NT2/D1 (cell line): ENCODE measurements at places on chromosomes 16 and 17.

- no peak for DNase-seq
Observed at GRCh38 chr17:77566566-77567138, 391.9 kb upstream of the TNRC6C start.

DNA sequence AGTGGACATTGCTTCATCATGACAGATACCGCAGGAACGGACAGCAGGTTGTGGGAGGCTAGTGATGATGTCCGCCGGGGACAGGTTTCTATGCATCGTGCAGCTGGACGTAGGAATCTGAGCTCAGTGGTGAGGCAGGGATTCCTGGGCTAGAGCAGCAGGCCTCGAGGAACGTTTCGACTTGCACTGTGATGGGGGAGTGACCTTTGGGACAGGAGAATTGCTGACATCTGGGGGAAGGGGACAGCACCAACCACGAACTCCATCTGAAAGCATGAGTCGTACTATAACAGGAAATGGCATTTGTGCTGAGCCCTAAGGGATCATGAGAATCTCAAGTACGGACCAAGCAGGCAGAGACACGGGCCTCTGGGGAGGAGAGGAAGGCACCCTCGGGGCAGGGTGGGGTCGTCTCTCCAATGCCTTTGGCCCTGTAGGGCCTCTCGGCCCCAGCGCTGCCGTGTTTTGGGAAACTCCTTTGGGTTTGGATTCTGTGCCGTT lies 65.8 kb upstream of the ENDOV start:
- no peak for DNase-seq

DNA sequence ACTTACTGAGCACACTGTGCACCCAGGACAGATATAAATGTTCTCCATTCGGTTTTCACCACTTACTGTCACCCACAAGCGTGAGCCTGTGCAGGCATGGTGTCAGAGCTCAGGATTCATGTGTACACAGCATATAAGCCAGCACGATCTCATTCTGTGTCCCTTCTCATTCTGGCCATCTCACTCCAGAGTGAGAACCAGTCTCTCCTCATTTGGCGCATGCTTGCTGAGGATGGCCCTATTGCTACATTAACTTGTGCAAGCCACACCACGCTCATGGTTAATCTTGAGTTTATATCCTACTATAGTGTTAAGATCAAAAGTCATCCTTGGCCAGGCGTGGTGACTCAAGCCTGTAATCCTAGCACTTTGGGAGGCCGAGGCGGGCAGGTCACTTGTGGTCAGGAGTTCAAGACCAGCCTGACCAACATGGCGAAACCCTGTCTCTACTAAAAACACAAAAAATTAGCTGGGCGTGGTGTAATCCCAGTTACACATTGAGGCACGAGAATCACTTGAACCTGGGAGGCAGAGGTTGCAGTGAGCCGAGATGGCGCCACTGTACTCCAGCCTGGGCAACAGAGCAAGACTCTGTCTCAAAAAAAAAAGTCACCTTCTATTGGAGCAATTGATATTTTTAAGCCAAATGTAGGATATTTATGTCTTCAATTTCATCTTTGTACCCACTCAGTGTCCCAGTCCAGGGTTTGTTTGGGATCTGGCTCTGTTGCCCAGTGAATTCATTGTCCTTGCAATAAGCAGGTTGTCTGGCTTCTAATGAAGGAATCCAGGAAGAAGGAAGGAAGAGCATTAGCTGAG lies 20.9 kb downstream of the SOCS1 start:
- DNase-seq: no peak

DNA sequence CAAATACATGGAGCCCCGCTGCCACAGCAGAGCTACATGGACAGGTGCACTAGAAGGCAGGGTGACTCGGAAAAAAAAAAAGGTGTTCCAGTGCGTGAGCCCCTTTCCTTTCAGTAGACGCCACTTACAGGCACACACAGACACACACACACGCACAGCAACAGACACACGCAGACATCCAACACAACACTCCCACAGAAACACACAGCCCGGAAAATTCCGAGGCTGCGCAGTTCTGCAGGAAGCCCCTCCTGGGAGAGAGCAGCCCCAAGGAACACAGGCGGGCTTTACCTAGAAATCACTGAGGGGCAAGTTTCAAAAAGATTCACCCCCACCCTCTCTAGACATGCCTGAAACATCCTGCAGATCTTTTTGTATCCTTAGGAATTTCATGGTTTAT lies 136.0 kb upstream of the WSB1 start:
- DNase-seq: no peak

- DNase-seq: no peak
Observed at GRCh38 chr17:14793237-14793636, 471.9 kb downstream of the PMP22 start.

- DNase-seq: no peak
Observed at GRCh38 chr17:16466407-16466806, 25.6 kb downstream of the LRRC75A start.

- DNase-seq: no peak
Observed at GRCh38 chr17:82006468-82007227, 16.0 kb downstream of the CENPX start.

- DNase-seq: no peak
Observed at GRCh38 chr17:60134396-60135150, 15.2 kb upstream of the CA4 start.
